GM20000 (cell line): ENCODE measurements at places on chromosomes 3 and 15.

GRCh38 chr3:59845386-59845785 lies 795.6 kb upstream of the CFAP20DC start:
- no peak for DNase-seq

GRCh38 chr15:47390208-47390765 lies 327.0 kb upstream of the SEMA6D start:
- no peak for DNase-seq

DNA sequence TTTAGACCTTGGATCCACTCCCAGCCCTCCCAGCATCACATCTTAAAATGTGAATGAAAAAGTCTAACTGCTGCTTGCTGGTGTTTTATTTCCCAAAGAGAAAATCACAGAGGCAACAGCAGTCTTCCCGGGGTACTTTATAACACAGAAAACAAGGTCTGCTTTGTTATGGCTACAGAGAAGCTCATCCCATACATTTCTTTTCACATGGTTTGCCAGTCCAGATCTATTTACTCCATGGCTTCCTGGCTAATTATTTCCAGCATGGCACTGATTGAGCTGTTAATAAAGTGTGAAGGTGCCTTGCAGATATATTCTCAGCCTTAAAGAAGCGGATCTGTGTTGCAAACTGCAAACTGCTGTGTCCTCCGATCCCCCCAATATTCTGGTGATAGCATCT lies 466.1 kb upstream of the CFAP20DC start:
- no peak for DNase-seq

- DNase-seq, result no peak
Measured at GRCh38 chr15:87500240-87500639, 756.3 kb downstream of the NTRK3 start.

- no peak for DNase-seq
Measured at GRCh38 chr3:126923423-126923822, 59.5 kb upstream of the PLXNA1 start.

GRCh38 chr15:91342097-91342496 lies 242.0 kb downstream of the SV2B start:
- DNase-seq, result no peak

DNA sequence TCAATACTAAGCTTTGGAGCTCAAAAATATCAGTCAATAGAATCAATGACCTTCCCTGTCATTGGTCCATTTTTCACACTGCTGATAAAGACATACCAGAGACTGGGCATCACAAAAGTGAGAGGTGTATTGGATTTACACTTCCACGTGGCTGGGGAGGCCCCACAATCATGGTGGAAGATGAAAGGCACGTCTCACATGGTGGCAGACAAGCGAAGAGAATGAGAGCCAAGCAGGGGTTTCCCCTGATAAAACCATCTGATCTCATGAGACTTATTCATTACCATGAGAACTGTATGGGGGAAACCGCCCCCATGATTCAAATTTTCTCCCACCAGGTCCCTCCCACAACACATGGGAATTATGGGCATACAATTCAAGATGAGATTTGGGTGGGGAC lies 81.9 kb downstream of the ANXA2 start:
- no peak for DNase-seq

GRCh38 chr15:90889313-90889730 lies 5.0 kb downstream of the FES start:
- DNase-seq, result no peak

- DNase-seq, result peak; percentile 57
Measured at GRCh38 chr15:66387163-66388042, 691 bp downstream of the MAP2K1 start.

DNA sequence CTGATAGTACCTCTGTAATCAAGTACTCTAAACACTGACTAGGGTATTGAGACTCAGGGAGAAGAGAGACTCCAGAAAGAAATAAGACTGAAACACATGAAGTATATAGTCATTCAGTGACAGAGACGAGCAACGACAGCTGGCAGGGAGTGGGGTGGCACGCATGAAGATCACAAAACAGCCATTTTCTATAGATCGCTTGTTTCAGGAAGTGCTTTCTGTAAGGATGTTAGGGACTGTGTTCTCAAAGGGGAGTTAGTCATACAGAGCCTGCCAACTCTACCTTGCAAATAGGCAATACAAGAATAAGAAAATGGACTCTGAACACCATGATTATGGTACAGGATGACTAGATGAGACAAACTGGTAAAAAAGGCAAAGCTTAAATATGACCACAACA lies 139.5 kb downstream of the TBL1XR1 start:
- peak; percentile 43 for DNase-seq

DNA sequence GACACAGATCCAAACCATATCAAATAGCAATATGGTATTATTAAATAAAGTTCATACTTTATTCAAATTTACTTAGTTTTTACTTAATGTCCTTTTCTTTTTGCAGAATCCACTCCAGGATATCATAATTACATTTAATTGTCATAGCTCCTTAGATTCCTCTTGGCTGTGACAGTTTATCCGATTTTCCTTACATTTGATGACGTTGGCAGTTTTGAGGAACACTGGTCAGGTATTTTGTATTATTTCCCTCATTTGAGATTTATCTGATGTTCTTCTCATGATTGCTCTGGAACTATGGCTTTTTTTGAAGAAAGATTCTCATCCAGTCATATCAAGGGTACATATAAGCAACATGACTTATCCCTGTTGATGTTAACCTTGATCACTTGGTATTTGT lies 198.3 kb upstream of the STAC start:
- DNase-seq, result no peak

DNA sequence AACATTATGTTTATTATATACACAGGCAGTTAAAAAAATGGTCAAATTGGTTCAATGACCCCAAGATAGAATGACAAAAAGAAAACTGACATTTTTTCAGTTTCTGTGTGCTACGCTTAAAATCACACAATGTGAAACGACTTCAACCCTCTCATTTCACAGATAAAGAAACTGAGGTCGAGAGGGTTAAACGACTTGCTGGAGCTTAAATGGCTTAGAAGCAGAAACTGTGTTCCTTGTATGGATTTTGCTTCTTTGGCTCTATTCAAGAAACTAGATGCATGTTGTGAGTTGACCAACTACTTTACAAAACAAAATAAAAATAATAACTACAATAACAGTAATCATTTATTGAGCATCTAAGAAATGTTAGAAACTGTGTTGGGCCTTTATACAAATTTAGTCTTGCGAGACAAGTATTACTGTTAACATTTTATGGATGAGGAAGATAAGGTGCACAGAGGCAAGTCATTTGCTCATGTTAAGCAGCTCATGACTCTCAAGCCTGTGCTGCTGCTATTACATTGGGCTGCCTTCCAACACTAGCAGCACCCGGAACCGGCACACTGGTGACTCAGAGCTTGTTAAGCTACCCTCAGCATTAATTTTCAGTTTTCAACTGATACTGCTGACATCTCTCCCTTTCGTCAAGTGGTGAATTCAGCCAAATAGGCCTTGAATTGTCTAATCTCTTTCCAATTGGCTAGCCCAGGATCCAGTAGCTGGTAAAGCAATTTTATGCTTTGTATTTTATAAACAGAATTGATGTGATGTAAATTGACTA lies 487.6 kb downstream of the NAALADL2 start:
- no peak for DNase-seq

DNA sequence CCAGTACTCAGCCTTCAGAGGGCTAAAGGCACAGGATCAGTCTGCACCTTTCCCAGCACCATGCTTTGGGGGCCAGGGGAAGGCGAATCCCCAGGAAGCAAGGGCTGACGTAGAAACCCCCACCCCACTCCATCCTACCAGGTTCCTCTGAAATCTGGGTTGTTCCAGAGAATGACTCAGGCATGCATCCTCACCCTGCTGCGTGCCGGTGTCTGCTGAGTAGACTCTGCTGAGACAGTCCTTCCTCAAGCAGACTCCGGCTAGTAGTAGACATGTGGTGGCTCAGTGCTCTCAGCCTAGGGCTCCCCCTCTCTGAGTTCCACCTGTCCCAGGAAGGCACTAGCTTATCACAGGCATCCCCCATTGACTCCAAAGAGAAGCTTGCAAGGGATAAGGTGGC lies 9.0 kb downstream of the TMEM43 start:
- no peak for DNase-seq

DNA sequence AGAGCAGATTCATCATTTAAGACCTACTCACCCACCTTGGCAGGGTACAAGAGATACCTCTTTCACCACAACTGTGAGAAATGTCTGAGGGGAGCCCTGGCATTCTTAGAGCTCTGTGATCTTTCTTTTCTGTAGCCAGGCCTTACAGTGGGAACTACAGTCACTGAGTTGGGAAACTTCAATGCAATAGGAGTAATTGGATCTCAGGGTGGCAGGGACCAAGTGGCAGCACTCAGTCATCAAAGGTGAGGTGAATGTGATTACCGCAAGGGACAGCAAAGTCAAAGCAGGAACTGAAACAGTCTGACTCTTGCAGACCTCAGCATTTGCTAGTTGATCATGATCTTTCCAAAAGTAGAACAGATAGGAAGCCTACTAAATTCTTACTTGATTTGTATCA lies 7.2 kb upstream of the MCF2L2 start:
- DNase-seq, result peak; percentile 70

DNA sequence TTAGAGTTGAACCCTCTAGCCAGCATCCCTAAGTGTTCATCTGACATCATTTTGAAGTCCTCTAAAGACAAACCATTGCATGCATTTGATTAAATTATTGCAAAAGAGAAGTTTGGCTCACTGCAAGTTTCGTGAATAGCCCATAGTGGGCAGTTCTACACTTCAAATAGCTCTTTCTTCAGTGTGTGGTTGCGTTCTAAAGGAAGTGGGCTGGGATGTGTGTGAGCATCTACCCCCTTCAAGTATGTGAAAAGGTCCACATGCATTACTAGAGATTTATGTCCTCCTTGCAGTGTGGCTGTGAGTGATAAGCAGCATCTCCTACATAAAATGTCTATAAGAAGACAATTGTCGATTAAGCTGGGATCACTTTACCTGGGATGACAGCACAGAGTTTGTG lies 54.6 kb downstream of the SST start:
- no peak for DNase-seq

- DNase-seq, result no peak
Measured at GRCh38 chr3:194314388-194315068, 36.6 kb downstream of the CPN2 start.

GRCh38 chr3:126050626-126051025 lies 33.3 kb downstream of the SLC41A3 start:
- no peak for DNase-seq

DNA sequence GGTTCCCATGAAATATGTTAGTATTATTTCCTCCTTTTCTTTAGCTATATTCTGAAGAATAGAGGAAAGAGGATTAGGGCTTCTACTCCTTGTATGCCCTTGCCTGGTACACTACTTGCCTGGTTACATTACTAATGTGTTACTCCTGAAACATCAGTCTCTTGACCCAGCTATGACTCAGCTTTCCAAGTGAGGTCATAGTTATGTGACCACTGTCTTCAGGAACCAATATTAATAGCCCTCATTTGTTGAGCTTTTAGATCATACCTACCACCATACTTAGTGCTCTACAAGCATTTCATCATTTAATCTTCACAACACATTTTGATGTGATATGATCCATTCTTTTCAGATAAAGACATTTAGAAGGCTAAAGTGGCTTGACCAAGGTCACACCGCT lies 60.3 kb downstream of the CMSS1 start:
- DNase-seq, result peak; percentile 48

DNA sequence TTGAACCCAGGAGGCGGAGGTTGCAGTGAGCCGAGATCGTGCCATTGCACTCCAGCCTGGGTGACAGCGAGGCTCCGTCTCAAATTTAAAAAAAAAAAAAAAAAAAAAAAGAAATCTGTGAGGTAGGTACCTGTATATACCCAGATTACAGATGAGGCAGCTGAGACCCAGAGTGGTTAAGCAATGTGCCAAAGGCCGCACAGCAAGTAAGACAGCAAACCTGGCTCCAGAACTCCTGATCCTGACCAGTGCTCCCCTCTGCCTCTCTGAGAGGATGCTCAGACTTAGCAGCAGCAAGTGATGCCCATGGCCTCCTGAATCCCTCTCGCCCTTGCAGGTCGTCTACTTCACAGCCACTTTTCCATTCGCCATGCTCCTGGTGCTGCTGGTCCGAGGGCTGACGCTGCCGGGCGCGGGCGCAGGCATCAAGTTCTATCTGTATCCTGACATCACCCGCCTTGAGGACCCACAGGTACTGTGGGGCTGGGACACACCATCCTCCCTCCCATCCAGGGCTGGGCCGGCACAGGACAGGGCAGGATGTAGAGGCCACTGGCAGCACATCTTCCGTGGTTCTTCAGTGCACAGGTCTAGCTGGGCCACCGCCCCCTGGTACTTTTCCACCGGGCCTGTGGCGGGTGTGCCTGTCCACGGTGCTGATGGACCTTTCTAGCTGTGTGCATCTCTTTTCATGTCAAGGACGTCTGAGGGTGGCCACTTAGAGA lies 63.9 kb downstream of the SLC6A6 start:
- no peak for DNase-seq

GRCh38 chr3:179323197-179324110 lies 623 bp downstream of the ZNF639 start:
- peak; percentile 82 for DNase-seq

DNA sequence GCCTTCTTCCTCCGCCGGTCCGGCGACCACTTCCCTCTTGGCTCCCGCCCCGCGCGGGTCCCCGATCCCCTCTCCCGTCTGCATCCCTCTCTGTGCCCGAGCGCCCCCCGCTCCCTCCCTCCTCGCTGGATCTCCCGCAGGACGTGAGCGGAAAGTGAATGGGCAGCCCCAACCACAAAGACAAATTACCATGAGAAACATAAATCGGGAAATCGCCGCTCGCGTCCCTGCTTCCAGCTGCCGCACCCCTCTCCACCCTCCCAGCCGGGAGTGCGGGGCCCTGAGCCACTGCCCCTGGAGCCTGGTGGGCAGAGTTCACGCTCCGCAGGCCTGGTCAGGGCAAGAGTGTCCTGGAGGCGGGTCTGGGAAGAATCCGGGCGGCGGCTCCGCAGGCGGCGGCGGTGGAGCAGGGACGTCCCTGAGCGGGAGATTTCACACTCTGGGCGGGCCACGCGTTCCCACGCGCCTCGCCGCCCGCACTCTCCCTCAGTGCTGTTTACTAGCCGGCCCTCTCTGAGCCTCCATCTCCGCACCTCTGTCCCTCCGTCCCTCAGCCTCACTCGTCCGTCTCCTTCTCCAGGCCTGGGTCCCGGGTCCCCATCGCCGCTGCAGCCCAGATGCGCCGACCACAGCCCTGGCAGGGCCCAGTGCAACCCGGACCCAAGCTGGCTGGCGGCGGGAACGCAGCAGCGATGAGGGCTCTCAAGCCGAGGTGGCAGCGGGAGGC lies 835 bp downstream of the SEMA5B start:
- DNase-seq, result peak; percentile 30

GRCh38 chr3:58008141-58009025 lies at the start of gene FLNB:
FLNB (plus strand) TSS chr3:58008422; CDS start chr3:58008565, 143 bp downstream.
- peak; percentile 98 for DNase-seq

- no peak for DNase-seq
Measured at GRCh38 chr3:16150285-16150684, 24.2 kb upstream of the GALNT15 start.

DNA sequence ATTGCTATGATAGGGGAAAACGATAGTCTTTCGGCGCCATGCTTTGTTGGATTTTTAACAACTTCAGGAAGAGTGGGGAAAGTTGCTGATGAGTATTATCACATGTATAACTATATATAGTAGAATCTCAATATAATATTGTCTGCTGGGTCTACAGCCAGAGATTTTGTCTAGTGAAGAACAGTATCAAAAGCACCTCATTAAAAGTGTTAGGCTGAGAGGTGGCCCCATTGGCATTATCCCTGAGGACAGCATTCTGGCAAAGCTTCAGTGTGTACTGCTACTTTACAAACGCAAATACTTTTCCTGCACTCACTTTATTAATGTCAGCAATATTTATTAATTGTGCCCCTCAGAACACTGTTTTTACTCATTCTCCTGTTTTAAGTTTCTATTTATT lies 11.8 kb downstream of the QTRT2 start:
- DNase-seq, result no peak
